ENCODE measurements at places on chromosomes 6 and 20. TPM values are rescaled to one million over a fixed set of nuclear protein-coding genes. Genes with fewer than 3 reads are reported as not detected.

Gene F13A1
- total RNA-seq: not detected

Gene FRK
- total RNA-seq: 1.7 TPM

Gene DLL1
- total RNA-seq: under 0.01 TPM

Gene ELOVL4
- total RNA-seq: 7.3 TPM

Gene HCK
- not detected for total RNA-seq

Gene RAB44
- under 0.01 TPM for total RNA-seq

Gene NDUFAF5
- total RNA-seq: 13.6 TPM

Gene RSPH9
- total RNA-seq: 0.95 TPM

Gene OVOL2
- total RNA-seq: not detected

Gene VWA7
- total RNA-seq: 0.86 TPM

Gene RUNX2
- total RNA-seq: 1.3 TPM

Gene SLC12A5
- under 0.01 TPM for total RNA-seq

Gene SNX5
- 75.5 TPM for total RNA-seq

Gene ALDH5A1
- total RNA-seq: 0.09 TPM

Gene PNRC1
- 33.7 TPM for total RNA-seq

Gene FERMT1
- 4.9 TPM for total RNA-seq

All from bronchial smooth muscle cell (primary cell).